NCI-H460 (cell line): ENCODE measurements at places on chromosomes 16 and 17. TPM values are rescaled to one million over a fixed set of nuclear protein-coding genes. Genes with fewer than 3 reads are reported as not detected.

LRRC46 gene
- 0.20 TPM in 1 of 2 replicates, not detected in the other for total RNA-seq

CEP95 gene
- 25.9 and 39.1 TPM in 2 replicates for total RNA-seq

METTL23 gene
- total RNA-seq, result 47.6 and 51.2 TPM in 2 replicates

- no peak for DNase-seq
Observed at GRCh38 chr17:742147-742793, 9.8 kb downstream of the GEMIN4 start.

- DNase-seq, result no peak
Observed at GRCh38 chr16:66271074-66272060, 95.1 kb upstream of the CDH5 start.

DNA sequence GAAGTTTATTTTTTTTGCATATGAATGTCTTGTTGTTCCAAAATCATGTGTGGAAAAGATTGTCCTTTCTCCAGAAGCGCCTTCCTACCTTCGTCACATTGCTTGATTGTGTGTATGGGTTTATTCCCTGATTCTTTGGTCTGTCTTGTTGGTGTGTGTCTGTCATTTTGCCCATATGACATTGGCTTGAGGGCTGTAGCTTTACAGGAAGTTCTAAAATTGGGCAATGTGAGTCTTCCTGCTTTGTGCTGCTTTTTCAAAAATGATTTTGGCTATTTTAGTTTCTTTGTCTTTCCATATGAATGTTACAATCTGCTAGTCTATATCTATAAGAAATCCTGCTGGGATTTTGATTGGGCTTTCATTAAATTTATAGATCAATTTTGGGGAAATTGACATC, 217.2 kb downstream of the SNX29 start:
- no peak for DNase-seq

DNA sequence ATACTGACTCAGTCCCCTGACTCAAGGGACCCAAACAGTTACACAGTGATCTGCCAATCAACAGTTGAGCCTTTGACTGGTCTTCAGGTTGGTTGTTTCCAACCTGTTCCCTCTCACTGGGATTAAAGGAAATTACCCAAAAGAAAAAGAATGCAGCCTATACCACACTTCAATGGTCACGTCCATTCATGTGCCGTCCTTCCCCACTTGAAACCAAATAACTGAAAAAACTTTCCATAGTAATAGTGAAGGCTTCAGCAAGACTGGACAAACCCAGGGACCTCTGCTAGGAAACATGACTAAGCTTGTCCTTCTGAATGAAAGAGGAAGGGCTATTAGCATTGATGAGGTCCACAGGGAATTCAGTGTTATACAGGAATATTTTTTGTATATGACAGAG, 30.6 kb downstream of the MRPS23 start:
- no peak for DNase-seq

DNA sequence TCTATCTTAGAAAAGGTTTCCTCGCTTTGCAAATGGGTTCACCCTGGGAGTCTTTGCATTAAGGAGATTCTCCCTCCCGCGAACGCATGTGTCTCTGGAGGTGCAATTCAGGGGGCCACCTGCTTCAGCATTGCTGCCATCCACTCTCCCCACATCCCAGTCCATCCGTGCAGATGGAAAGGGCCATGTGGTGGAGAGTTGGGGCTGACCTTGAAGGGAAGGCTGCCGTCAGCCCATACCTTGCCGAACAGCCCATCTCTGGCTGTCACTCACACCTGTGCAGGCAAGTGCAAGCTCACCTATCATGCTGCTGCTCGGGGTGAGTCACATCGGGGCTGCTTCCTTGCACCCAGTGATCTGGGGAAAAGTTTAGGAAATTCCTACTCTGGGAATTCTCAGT, 106.1 kb downstream of the ZNF423 start:
- DNase-seq, result no peak

CA5A gene
- total RNA-seq, result 0.10 TPM in 1 of 2 replicates, not detected in the other

DNA sequence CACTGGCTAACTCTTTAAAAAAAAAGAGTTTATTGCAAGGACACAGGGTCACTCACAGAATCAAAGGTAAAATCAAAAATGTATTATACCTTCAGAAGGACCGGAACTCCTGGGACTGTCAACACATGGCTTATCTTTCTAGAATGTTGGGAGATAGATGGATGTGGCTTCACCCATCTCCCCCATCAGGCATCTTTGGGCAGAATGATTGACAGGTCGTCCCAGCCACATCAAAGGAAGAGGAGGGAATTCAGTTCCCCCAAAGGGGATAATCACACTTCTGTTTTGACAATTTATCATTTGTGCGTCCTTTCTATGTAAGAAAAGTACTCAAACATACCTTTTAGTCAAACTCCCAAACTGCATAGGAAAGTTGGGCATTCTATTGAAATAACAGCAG, 228.6 kb upstream of the CDH5 start:
- no peak for DNase-seq

KRT24 gene
- total RNA-seq, result not detected in 2 replicates

DNA sequence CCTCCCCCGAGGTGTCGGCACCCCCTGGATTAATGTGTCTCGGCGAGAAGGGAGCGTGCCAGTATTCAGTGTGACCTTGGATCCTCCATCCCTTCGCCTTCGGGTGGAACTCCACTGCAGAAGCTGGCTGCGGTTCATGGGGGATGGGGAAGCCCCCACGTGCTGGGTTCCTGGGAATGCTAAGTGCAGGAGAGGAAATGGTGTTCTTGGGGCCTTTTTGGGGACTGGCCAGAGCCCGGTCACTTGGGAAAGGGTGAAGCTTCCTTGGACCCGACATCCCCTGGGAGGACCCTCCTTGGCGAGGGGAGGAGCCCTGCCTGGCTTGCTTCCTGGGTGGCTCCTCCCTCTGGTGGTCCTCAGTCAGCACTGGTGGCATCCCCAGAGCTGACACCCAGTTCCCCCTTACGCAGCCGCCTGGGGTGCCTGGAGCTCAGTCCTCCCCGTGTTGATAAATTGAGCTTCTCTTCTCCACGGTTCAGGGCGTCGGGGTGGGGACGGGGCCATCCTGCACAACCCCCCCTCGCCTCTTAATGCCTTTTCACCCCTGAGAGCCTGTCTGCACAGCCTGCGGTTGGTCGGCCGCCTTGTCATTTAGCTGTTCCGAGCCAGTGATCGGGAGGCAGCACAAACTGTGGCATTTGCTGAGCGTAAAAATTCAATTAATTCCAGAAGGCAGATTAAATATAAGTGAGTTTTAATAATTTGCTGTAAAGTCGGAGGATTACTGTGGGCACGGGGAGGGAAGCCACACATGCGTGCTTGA, 30.7 kb upstream of the GSE1 start:
- no peak for DNase-seq

- DNase-seq, result no peak
Observed at GRCh38 chr17:67212714-67213417, 32.1 kb downstream of the HELZ start.

GRCh38 chr16:69219279-69219678, 32.3 kb downstream of the SNTB2 start:
- no peak for DNase-seq

TEKT1 gene
- not detected in 2 replicates for total RNA-seq

DNA sequence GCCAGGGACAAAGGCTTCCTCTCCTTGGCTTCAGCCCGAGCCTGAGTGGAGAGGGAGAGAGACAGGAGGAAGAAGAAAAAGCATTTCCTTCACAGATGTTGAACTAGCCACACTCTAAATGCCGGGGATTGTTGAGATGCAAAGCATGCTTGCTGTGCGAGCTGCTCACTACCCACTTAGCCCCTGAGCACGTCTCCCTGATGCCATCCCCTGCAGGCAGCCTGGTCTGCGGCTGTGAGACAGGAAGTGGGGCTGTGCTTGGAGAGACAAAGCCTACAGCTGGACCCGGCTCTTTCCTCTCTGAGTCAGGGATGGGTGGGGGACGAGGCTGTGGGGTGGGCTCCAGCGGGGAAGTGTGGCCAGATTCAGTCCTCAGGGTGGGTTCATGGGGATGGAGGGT, 13.7 kb downstream of the WNT9B start:
- DNase-seq, result no peak

GRCh38 chr16:48523415-48524204, 86.4 kb downstream of the N4BP1 start:
- DNase-seq, result no peak

MSI2 gene
- total RNA-seq, result 24.7 and 29.5 TPM in 2 replicates

TSPAN10 gene
- 0.42 and 0.49 TPM in 2 replicates for total RNA-seq

BFAR gene
- total RNA-seq, result 63.1 and 77.6 TPM in 2 replicates
